ENCODE measurements at places on chromosomes 3 and 15. TPM values are rescaled to one million over a fixed set of nuclear protein-coding genes. Genes with fewer than 3 reads are reported as not detected.

- H3K27ac ChIP-seq = no peak overlapping the region
- H3K4me3 ChIP-seq = no peak overlapping the region
- H3K36me3 ChIP-seq = no peaks in the 10 kb centered on the region
- DNase-seq = no peak
Measured at GRCh38 chr3:97705764-97706163, 58.8 kb upstream of the ARL6 start.

GRCh38 chr3:37032961-37033360 lies 39.6 kb downstream of the MLH1 start:
- peaks cover 7% of the 10 kb centered on the region for H3K4me1 ChIP-seq
- H3K27me3 ChIP-seq = no peaks in the 10 kb centered on the region
- no peak overlapping the region for H3K27ac ChIP-seq
- no peak overlapping the region for H3K4me3 ChIP-seq
- DNase-seq = no peak

GRCh38 chr3:143538577-143538981 lies 309.7 kb downstream of the SLC9A9 start:
- no peak overlapping the region for H3K4me3 ChIP-seq
- H3K4me1 ChIP-seq = peaks cover 12% of the 10 kb centered on the region
- no peak overlapping the region for H3K27ac ChIP-seq
- DNase-seq = no peak
- no peaks in the 10 kb centered on the region for H3K27me3 ChIP-seq
- no peaks in the 10 kb centered on the region for H3K36me3 ChIP-seq

- peaks cover 24% of the 10 kb centered on the region for H3K4me1 ChIP-seq
- peaks cover 49% of the 10 kb centered on the region for H3K27me3 ChIP-seq
- peaks cover 2% of the 10 kb centered on the region for H3K36me3 ChIP-seq
- no peak overlapping the region for H3K4me3 ChIP-seq
Measured at GRCh38 chr15:28101201-28101600, 2.1 kb upstream of the OCA2 start.

DNA sequence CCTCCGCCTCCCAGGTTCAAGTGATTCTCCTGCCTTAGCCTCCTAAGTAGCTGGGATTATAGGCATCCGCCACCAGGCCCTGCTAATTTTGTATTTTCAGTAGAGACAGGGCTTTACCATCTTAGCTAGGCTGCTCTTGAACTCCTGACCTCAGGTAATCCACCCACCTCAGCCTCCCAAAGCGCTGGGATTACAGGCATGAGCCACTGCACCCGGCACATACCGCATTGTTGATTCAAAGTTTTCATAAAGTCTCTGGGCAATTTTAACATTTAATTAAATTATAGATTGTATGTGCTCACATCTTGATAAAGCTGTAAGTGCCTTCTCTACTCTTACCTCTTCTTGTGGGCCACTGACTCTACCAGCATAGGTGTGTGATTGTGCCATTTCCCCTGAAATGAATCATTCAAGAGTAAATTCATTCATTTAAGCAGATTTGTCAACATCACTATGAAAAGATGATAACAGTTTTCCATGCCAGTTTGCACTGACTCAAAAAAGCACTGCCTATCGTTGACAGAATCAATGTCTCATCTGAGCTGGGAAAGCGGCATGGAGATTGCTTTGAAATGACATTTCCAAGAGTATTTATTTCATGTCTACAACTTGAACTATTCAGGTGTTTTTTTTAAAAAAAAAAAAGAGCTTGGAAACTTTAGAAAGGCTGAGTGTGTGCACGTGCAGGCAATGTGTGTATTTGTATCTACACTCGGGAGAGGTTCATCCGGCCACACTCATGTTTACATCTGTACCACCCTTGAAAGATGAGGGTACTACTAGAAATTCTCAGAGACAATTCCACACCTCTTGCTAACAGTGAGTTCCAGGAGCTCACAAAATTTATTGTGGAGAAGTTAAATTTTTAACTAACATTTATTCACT lies 3.5 kb downstream of the BCL2A1 start:
- H3K4me1 ChIP-seq = peaks cover 57% of the 10 kb centered on the region
- H3K4me3 ChIP-seq = peak overlapping the region; percentile 80
- peak; percentile 16 for DNase-seq
- H3K27me3 ChIP-seq = no peaks in the 10 kb centered on the region

- no peak for DNase-seq
- no peaks in the 10 kb centered on the region for H3K36me3 ChIP-seq
- H3K27me3 ChIP-seq = peaks cover 9% of the 10 kb centered on the region
- H3K4me3 ChIP-seq = no peak overlapping the region
Measured at GRCh38 chr3:115760716-115761115, 137.4 kb downstream of the GAP43 start.

DNA sequence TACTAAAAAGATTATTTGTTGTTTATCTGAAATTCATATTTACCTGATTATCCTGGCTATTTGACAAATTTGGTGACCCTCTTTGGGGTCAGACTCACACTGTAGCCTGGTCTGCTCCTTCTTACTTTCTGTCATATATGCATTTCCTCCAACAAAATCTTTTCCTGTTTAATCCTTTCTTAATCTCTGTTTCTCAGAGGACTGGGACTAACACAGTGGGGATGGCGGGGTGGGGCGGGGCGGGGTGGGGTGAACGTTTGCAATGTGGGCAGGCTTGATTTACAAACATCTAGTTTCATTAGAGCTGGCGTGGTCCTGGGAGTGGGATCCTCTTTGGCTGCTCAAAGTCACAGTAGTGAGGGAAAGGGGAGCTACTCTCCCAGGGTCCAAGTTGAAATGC lies 35.3 kb upstream of the CDCP1 start:
- no peak overlapping the region for H3K27ac ChIP-seq
- peaks cover 12% of the 10 kb centered on the region for H3K4me1 ChIP-seq
- no peak for DNase-seq
- H3K27me3 ChIP-seq = peaks cover 14% of the 10 kb centered on the region

NME9 gene
- not detected for total RNA-seq

EFCAB12 gene
- total RNA-seq = 0.69 TPM

IQCF5 gene
- not detected for total RNA-seq

ABHD2 gene
- 89.0 TPM for total RNA-seq

Data from activated CD4-positive, alpha-beta T cell treated with anti-CD3 and anti-CD28 coated beads, Interleukin-2, amount 10 ng/mL, durations not matched to agents 7 days and 5 days (primary cell).